ENCODE measurements at places on chromosomes 4 and X.
A peak's percentile ranks its signal among the peaks of the same experiment; 100 is the strongest.

- DNase-seq = no peak
Observed at GRCh38 chr4:77465271-77465670, 140.3 kb upstream of the CXCL13 start.

DNA sequence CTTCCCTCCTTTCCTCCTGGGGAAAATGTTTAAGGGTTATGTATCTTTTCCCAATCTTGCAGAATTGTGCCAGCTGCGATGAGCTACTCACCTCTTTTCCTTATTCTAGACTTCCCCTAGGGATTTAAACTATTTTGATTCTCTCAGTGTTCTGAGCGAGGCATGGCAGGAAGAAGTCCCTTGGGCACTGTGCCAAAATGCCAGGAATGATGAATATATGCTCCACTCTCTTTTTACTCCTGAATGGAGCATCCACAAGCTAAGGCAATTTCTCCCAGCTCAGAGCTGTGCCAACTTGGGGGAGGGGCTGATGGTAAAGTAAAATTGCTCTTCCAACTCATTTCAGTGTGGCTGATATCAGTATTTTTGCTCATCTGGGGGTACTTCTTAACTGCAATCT lies 4.0 kb upstream of the C4orf17 start:
- no peak for DNase-seq

GRCh38 chr4:6239968-6240367 lies 29.7 kb upstream of the WFS1 start:
- no peak for DNase-seq

- no peak for DNase-seq
Observed at GRCh38 chrX:13381514-13381913, 61.7 kb upstream of the ATXN3L start.

GRCh38 chrX:111519215-111519614 lies 7.8 kb downstream of the SERTM2 start:
- peak; percentile 76 for DNase-seq

GRCh38 chrX:46758163-46758955 lies 559 bp downstream of the SLC9A7 start:
- DNase-seq = no peak

- DNase-seq = no peak
Observed at GRCh38 chr4:144709793-144710525, 64.0 kb downstream of the HHIP start.

Data from islet precursor cell (in vitro differentiated cells).